ENCODE measurements at places on chromosomes 5 and 9.

DNA sequence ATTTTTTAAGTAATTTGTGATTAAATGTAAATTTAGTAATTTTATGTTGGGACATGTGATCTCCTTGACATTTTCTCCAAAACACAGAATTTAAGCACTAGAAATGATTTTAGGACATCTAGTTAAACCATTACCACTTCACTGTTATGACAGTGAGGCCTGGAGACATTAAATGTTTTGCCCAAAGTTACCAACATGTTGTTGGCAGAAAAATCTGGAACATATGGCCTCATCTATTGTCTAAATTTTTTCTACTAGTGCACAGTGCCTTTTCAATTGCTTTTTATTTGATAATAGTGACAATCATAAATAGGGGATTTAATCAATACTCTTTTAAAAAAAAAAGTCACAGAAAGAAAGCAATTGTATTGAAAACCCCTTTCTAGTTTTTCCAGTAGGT is 45.6 kb downstream of the PIK3R1 start:
- DNase-seq, result no peak

- DNase-seq, result no peak
Observed at GRCh38 chr5:87411973-87412629, 629 bp downstream of the CCNH start.

DNA sequence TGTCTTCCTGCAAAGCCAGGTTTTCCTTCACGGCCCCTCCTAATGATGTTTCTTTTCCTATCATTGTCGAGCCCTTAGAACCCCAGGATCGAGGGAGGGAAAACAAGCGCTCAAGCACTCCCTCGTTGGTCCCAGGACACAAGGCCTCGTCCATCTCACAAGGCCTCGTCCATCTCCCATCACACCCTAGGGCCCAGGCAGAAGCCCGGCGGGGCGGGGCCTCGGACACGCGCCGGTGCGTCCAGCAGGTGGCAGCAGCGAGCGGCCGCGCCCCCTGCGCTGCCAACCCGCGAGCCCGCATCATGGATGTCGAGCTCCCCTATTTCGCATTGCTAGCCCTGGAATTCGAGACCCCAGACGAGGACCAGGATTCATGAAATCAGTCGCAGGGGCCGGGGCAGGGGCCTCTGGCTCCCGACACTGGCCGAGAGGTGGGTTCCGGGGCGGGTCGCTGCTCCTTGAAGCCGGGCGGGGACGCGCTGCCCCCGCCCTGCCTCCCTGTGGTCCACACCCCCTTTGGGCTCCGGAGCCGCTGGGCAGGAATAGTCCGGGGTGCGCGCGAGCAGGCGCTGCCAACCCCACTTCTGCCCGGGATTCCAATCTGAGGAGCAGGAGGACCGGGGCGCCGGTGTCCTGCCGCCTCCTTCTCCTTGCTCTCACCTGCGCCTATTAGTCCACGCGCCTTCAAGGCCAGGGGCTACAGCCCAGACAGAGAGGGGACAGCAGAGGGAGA is at the start of gene ABLIM3:
Gene ABLIM3, plus strand, starts transcription at position 270 of the 733 bp plus-strand sequence. CDS start 603 bp downstream, outside the sequence.
- peak; percentile 71 for DNase-seq

- no peak for DNase-seq
Observed at GRCh38 chr9:109198736-109199382, 31.8 kb upstream of the FRRS1L start.

DNA sequence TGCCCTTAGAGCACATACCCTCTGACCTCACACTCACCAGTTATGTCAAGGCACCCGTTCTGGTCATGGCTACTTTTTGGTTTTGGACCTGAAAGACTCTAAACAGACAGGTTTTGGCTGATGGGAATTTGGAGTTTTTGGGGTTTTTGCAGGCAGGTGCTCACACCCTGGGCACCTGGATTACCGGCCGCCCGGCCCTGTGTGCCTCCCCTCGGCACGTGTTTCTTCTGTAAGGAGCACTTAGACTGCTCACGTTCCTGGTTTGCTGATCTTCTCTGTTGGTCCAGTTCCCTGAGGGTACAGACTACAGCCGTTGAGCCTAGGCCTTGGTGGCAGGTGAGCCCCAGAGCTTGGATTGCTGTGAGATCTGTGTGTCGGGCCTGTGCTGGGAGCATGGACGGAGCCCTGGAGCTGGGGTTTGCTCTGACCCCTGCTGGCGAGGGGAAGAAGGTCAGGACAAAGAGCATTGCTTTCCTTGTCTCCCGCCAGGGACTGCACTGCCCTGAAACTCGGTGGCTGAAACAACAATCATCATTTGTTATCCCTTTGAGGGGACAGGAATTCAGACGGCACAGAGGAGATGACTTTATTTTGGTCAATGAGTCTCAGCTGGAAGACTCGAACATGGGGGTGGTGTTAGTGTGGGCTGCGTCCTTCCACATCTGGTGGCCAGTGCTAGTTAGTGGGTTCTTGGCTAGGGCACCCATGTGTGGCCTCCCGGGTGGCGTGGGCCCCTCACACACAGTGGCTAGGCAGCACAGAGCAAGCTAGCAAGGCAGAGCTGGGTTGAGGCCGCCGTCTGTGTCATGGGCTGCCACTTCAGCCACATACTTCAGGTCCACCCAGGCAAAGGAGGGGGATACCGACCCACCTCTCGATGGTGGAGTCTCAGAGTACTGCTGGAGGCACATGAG is 76.4 kb downstream of the EHMT1 start:
- no peak for DNase-seq

GRCh38 chr9:116471093-116471906 is 215.8 kb upstream of the TRIM32 start:
- DNase-seq, result no peak

GRCh38 chr9:626596-626995 is 214.9 kb upstream of the DMRT1 start:
- no peak for DNase-seq

- DNase-seq, result no peak
Observed at GRCh38 chr9:88773627-88774244, 217.5 kb upstream of the S1PR3 start.
